ENCODE measurements at places on chromosomes 13 and 19.

- DNase-seq = no peak
Measured at GRCh38 chr19:2425622-2426581, 1.5 kb downstream of the TIMM13 start.

DNA sequence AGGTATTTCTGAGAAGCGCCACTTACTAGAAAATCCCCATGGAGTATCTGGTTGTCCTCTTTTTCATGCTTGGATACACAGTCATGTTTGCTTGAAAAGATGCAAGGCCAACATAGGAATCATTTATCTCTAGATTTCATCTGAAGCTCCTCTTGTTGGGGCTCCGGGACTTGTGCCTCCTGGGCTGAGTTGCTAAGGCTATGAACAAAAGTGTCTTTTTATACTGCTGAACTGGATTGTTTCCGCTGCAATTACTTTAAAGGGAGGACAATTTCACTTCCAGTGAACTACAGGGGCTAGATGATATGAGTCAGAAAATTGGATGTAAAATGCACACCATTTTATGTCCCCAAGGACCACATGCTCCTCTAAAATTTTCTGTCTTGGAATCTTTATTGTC, 114.1 kb downstream of the TNFSF13B start:
- DNase-seq = no peak

DNA sequence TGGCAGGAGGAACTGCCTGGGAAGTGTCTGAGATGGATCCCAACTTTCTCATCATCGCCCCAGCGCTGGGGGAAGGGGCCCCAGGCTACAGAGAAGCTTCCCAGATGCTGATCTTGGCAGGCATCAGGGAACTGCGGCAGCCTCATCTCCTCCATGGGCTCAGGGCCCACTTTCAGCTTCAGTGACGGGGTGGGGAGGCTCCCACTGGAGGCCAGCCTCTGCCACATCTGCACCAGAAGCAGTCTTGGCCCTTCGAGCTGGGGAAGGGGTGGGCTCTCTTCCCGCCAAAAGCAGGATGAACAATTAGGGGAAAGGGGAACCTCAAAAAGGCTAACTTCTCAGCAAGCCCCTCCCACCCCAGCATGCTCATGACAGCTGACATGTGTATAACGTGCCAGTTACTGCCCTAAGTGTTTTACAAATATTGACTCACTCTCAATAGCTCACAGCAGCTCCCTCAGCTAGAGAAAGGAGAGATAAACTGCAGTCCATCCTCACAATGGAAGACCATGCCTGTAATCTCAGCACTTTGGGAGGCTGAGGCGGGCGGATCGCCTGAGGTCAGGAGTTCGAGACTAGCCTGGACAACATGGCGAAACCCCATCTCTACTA, 7.1 kb upstream of the S1PR2 start:
- DNase-seq = no peak

GRCh38 chr13:41048640-41049039, 12.7 kb upstream of the WBP4 start:
- DNase-seq = no peak

All from stimulated activated CD4-positive, alpha-beta T cell treated with anti-CD3 and anti-CD28 coated beads, TNF-alpha, amount 100 ng/mL, for 4 hours (primary cell).